NCI-H460 (cell line): ENCODE measurements at places on chromosomes 1 and 21.

- DNase-seq: no peak
Observed at GRCh38 chr1:83909687-83910086, 89.2 kb downstream of the TTLL7 start.

- DNase-seq: no peak
Observed at GRCh38 chr21:35911412-35912191, 148.7 kb downstream of the SETD4 start.

- DNase-seq: no peak
Observed at GRCh38 chr1:205377355-205377754, 20.6 kb upstream of the KLHDC8A start.

DNA sequence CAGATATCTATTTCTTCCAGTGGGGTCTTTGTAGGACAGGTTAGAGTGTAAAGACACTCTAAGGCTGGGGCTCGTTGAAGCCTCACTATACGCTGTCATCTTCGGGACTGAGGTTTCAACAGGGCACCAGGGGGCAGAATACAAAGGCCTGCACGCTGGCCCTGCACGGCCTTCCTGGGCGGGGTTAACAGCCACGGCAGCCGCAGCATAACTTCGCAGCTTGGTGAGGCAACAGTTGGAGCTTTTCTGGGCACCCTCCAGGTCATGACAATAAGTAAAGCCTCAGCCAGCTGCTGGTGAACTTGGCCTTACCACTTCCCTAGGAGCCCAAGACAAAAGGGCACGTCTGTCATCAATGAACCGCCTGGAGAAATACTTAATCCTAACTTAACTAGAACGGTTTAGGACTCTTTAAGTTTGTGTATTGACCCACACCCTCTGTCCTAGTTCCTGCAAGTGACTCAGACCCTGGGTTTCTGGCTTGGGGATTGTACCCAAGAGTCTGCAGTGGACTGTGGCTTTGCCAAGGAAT lies 2.3 kb upstream of the RUNX1 start:
- DNase-seq: peak; percentile 86

DNA sequence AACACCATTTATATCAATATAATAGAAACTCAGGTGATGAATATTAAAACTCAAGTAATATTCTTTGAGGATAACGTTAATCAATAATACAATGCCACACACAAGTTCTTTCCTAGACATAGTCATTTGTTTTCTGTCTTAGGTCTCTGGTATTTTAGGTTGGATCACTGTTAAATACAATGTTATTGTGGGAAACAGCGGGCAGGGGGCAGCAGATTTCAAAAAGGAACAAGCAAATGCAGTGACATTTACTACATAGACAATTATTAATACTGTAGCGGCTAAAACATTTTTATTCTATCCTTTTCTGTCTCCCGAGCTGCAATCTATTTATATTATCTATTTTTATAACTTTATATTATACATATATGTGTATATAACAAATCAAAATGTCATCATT lies 186.4 kb upstream of the ZNHIT6 start:
- DNase-seq: peak; percentile 24

GRCh38 chr21:34874684-34875513 lies 174.2 kb downstream of the RUNX1 start:
- no peak for DNase-seq

GRCh38 chr1:201898992-201899391 lies 10.3 kb downstream of the SHISA4 start:
- no peak for DNase-seq

DNA sequence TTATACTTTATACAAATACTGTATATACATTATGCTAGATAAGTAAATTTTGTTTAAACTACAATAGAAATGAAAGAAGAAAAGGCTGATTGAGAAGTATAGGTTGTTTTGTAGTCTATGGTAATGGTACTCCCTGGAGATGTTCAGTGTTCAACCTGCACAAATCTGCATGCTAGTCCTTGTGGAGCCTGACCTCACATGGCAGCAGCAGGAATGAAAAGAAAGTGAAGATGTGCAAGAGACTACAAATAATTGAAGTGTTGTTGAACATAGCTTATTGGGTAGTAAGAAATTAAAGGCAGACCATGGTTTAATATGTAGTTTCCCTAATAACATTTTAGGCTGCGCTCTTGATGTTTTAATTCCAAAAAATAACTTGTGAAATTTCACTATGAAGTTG lies 201.2 kb downstream of the TGFB2 start:
- no peak for DNase-seq

DNA sequence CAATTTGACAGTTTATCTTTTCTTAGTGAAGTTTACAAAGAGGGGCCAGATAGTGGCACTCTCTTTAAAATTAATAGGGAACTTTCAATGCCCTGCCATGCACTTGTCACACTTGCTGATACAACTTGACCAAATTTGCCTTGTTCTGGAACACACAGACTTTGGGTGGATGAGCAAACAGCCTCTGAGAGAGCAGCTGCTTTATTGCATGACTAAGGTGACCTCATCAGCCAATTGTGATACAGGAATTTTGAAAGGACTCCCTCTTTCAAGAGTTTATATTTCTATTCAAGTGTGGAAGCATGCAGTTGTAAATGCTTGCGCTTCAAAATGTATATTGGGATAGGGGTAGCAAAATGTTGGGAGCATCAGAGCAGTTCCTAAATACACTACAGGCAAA lies 2.1 kb upstream of the RGS1 start:
- DNase-seq: no peak

DNA sequence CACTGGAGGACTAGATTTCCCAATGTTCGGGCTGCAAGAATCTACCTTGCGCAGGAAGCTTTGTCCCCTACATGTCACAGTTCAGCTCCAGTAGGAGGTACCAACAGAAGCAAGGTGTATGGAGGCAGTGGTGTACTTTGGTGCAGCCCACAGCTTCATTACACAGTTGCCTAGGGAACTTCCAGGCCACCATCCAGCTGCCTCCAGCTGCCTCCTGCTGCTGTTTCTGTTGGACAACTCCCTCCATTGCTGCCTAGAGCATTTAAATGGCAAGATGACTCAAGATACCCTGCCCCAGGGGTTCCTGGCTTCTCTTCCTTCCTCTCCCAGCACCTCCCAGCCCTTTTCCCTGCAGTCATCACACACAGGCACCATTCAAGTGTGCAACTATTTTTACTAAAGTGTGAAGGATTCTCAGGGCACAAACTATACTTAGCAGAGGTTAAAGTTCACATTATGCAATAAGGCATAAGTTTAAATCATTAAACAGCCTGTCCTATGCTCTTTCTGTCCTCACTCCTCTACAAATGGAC lies 39.0 kb upstream of the ATP1A1 start:
- peak; percentile 45 for DNase-seq

DNA sequence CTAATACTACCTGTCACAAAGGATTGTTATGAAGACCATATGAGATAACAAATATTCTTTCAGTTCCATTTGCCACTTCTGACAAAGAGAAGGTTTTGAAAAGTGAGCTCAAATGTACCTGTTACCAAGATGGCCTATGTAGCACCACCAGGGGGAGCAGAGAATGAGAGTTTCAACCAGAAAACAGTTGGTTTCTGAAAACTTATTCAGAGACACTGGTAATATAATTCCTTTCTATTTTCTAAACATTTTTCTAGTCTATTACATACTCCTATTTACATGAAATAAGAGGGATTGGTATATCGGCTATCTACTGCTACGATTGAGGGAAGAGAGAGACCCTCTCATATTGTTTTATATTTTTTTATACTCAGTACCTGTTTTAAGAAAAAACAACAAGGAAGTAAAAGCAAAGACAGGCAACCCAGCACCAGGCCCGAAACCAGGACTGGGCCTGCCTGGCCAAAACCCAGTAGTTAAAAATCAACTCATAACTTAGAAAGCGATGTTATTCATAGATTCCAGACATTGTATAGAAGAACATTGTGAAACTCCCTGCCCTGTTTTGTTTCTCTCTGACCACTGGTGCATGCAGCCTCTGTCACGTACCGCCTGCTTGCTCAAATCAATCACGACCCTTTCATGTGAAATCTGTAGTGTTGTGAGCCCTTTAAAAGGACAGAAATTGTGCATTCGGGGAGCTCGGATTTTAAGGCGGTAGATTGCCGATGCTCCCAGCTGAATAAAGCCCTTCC lies 48.3 kb downstream of the IL23R start:
- no peak for DNase-seq

DNA sequence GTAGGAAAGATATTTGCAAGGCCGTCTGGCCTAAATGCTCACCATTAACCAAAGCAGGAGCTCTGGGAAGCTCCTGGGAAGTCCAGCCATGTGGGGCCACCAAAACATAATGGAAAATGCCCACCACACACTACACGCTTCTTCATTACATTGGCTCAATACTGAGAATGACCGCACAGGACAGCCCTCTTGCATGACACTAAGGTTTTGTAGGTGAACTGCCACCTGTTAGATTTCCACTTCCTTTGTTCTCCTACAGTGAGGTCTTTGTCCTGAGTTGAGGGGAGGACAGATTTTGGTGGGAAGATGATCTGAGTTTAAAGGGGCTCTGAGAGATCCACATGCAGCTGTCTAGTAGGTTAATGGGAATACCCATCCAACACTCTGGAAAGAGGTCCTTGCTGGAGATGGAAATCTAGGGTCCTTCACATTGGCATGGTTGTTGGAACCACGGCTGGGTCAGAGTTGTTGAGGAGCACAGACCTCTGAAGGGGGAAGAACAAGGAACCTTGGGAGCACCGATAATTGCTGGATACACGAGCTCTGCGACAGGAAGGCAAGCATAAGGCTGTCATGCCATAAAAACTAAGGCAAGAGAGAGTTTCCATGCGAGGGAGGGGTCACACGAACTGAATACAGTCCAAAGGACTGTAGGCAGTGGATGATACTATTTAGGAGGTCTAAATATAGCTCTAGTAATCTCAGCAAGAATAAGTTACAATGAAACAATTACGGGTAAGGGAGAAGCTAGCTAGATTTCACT lies 105.5 kb upstream of the IRF2BP2 start:
- DNase-seq: no peak

GRCh38 chr1:247905910-247906503 lies 10.6 kb downstream of the OR2W3 start:
- DNase-seq: no peak

DNA sequence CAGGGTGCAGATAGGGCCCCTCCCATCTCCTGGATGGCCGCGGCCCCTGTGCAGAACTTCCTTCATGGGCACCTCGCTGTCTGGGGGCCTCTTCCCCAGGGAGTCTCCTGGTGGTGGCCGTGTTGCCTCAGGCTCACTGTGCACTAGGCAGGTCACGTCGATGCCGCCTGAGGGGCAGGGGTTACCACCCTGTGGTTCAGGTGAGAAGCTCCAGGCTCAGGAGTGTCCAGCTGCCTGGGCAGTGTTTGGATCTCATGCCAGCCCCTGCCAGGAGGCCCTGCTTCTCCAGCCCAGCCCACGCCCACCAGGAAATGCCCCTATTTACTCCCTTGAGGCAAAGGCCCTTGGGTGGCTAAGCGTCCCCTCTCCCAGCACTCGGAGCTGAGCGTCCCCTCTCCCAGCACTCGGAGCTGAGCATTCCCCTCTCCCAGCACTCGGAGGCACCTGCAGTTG lies 2.1 kb downstream of the ITGB2 start:
- no peak for DNase-seq

DNA sequence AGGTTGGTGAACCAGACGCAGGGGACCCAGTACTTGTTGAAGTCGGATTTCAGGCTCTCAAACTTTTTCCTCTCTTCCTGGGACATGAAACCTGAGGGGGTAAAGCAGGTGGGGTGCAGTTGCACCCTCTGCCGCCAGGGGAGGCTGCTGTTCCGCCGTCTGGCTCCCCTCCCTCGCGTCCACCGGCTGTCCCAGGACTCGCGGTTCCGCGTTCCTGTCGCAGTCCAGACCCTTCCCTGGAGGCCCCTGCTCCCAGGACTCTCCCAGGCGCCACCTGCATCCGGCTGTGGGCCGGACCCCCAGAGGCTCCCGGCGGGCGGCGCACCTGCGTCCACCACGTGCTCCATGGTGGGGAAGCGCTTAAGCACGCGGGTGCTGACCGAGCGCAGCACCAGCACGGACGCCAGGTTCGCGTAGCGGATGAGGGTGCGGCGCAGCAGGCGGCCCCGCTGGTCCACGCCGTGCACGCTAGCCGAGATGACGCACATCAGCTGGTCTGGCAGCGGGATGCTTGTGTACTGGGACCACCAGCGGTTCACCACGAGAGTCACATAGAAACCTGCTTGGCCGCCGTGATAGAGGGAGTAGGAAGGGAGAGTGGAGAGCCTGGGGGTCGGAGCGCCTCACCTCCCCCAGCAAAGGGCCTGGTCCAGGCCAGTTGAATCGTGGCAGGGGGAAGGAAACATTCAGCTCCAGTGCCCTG lies 1.7 kb downstream of the BEST4 start:
- peak; percentile 44 for DNase-seq

DNA sequence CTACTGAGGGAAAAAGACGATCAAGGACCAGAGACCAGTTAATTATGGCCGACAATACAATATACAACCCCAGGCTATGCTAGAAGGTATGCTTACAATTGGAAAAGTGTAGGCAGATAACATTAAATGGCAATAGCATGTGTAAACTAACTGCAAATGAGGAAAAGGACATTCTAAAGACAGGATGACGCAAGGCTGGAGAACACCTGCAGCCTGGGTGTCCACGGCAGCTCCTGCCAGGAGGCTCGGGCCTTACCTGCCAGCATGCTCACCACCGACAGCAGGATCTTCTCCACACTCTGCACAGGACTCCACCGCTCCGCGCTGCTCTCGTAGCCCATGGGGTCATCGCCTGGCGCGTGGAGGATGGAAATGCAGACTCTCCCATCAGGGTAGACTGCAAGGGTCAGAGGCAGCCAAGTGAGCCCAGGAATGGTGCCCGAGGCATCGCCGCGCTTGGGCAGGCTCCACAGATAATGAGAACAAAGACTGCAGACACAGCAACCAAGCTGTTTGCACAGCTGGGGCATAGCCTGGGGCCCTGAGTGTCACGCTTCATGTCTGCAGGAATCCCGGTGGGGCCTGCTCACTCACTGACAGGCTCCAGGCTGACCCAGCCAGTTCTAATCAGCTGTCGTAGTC lies 28.2 kb downstream of the UBE2G2 start:
- DNase-seq: no peak

- DNase-seq: no peak
Observed at GRCh38 chr21:39016740-39017315, 166.4 kb downstream of the PSMG1 start.

DNA sequence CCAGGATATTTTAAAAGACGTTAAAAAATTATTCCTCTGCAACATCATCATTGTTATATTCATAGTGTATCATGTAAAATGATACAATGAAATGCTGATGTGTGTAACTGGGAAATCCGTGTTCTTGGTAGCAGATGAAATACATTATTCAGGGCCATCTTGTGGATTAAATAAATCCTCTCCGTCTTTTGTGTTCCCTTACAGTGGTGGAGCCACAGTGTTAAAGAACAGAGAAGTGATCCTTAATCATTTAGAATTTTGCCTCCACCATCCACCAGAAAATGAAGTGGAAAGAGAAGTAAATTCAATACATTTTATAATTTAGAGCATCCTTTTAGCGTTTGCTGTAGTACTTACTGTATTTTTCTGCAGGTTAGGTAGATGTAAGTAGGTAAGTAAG lies 1.3 kb downstream of the DYRK3 start:
- DNase-seq: no peak

GRCh38 chr1:65068202-65069010 lies 79.6 kb upstream of the AK4 start:
- no peak for DNase-seq

- DNase-seq: no peak
Observed at GRCh38 chr21:33936301-33937038, 20.9 kb upstream of the ATP5PO start.
